ENCODE measurements at places on chromosomes 6 and 20.

DNA sequence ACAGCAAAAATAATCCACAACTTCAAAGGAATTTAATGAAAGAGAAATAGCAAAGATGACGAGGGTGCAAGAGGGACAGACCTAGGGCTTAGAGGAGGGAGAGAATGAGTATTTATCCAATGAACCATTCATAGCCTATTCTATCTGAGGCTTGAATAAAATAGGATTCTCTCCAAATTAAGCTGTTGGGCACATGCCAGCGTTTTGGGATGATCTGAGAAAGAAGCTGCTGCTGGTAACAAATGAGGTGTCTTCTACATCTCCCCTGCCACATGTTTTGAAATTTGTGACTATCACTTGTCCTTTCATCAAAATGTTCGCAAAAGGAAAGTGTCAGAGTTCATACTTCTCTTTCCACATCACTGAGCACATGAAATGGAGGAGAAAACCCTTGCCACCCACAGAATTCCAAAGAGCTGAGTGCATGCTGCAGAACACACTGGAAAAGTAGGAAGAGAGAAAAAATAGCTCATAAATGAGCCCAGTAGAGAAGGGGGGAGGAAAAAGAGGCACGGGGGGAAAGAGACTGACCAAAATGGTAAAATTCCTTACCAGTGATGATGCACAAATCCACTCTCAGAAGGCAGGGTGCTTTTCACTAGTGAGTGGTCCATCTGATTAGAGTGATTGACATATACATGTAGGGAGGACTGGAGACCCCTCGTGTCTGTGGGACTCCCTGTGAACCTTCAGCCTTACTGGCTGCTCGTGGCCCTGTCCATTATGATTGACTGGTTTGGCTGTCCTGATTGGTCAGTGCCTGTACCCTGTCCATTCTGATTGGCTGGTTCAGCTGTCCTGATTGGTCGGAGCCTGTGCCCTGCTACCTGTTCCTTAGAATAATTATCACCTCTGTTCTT lies 180.5 kb downstream of the OGFRL1 start:
- no peak for DNase-seq

DNA sequence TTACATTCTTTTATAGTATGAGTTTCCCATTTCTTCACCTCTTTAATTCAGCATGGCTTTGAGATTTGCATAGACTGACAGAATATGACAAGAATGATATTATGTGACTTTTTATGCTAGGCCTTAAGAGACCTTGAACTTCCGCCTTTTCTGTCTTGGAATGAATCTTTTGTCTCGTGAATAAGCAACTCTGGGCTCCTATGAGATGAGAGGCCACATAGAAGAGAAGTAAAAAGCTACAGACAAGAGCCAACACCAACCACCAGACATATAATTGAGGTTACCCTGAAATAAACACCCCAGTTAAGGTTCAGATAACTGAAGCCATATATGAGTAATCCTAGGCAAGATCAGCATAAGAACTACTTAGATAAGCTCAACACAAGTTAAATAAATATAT lies 600.8 kb downstream of the MEI4 start:
- DNase-seq, result no peak

- no peak for DNase-seq
These were observed 9.1 kb downstream of the BCAS1 start for GRCh38 chr20:54061101-54061881.

DNA sequence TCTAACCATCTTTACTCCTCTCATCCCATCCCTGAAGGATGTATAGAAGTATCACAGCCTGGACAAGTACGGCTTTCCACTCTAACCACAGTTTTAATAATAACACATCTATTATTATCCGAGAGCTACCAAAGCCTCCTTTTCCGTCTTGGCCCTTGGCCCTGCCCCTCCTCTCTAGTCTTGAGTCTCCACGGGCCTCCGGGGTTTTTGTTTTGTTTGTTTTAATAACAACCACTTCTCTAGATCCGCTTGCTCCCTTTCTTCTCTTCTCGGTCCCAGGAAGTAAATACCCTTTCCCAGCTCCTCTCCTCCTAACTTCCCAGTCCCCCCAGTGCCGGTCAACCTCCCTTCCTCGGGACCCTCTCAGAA lies 661 bp downstream of the LCA5 start:
- no peak for DNase-seq

DNA sequence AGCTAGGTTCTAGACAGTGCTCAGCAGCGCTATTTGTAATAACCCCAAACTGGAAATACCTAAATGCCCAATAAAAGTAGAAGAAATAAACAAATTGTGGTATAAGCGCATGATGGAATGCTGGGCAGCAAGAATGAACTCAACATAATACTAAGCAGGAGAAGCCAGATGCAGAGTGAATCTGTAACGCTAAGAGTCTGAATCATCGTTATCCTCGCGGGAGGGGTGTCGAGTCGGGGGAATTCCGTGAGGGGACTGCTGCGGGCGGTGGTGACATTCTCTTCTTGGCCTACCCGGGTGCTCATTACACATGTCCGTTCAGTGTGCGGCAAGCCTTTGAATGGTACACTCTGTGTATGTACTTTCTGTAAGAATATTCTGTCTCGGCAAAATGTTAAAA lies 83.7 kb downstream of the SULF2 start:
- DNase-seq, result no peak

DNA sequence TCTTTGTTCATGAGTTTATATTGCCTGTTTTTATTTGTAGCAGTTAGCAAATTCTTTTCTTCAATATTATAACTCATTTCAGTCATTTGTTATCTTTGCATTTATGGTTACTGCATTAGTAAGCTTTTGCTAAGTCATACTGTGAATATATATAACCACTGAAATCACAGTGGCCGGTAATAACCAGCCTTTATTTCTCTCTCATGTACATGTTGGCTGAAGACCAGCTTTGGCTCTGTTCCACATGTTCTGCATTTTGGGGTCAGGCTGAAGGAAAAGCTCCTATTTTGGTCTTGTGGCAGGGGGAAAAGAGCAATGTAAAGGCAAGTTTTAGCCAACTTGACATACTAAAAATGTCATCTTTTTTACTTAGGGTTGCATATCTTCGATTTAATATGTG lies 276.3 kb downstream of the BCKDHB start:
- no peak for DNase-seq

GRCh38 chr20:63119963-63120807 lies 95.7 kb downstream of the YTHDF1 start:
- no peak for DNase-seq

DNA sequence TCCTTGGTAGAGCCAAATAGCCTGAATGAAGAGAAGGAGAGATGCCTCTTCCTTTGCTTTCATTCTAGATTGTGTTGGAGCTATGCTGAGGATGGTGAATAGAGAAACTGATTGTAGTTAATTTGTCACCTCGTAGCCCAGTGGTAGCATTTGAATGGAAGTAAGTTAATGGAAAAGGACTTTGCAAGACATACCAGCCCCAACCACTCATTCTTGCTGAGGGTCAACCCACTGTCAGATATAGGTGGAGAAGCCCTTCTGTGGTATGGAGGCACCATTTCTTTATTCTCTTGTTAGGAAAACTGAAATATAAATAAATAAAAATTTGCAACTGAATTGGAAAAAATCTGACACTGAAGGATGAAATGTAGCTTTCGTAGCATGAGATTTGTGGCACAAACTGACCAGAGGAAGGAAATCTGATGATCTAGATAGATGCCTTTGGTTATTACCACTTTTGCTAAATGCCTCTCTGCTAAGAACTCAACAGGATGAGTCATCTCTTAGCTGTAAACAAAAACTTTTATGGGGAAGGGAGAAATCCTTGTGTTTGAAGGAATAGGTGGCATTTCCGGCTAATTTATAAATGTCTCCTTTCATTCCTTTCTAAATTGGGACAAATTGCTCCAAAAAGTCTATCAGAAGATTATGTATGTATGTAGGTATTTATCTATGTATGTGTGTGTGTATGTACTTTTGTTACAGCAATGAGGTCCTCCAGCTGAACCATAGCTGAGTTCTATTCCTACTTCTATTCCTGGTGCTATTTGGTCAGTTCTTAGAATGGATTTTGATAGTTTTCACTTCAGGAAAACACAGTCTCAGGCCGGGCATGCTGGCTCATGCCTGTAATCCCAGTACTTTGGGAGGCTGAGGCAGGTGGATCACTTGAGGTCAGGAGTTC lies 76.5 kb upstream of the SUPT3H start:
- DNase-seq, result no peak

DNA sequence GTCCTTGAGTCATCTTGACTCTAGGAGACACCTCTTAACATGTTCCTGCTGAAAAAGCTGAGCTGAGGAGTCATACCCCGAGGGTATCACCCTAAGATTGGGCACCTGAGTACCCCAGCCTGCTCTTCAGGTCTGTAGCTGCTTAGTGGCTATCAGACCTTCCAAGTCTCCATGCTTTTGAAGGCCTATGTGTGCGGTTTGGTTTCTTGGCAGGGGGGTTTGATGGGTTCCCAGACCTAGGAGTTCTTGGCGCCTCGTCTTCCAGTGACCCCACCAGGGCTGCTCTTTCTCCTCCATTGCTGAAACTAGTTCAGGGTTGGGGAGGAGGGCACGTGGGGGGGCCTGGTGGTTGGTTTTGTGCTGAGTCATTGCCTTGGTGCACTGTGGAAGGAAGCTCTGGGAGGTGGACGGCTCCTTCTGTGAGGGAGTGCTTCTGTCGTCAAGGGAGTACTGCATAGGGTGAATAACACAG lies 20.1 kb downstream of the IGF2R start:
- no peak for DNase-seq

DNA sequence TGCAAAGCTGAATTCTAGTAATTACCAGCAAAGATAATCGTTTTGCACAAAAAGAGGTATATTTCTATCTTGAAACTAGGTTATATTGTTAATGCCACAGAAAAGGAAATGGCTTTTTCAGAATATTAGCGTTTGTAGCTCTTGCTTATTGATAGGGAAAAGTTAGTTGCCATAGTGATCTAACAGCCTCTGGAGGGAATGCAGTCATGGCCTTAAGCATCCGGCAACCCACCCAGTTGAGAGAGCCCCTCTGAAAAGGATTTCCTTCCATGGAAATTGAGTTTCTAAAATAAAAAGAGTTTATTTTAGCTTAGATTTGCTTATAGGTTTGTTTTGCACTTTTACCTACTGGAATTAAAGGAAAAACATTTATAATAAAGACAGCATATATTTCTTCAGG lies 224.5 kb downstream of the BCKDHB start:
- no peak for DNase-seq

- DNase-seq, result no peak
These were observed 20.0 kb downstream of the SPAG4 start for GRCh38 chr20:35635652-35636051.

DNA sequence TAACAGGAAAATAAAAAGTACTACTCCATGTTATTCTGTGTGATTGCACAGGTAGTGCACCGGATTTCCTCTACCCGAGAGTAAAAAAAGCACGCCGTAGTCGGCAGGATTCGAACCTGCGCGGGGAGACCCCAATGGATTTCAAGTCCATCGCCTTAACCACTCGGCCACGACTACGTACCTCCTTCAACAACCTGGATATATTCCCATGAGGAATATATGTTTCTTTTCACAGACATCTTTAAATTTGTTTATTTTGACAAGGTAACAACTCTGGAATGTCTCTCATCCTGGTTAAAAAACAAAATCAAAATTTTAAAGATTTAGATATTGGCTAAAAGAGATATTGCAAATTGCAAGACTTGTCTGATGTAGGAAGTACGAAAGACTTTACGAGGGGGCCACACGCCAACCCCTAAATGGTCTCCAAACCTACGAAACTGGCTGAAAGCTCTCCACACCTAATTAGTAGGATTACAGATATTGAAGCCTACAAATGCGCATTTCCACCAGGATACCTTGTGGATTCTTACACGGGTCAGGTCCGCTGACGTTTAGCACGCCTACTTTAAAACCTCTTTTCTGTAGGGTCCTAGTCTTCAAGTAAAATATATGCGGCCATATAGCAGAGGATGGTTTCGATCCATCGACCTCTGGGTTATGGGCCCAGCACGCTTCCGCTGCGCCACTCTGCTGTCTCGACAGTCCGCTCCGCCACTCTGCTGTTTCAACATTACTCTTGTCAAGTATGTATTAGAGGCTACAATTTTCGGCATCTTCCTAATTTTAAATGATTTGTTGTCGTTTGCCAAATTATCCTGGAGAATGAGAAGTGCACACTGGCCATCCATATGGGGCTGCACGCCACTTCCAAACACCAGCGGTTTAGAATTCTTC lies 52.2 kb upstream of the BTN3A2 start:
- DNase-seq, result peak; percentile 93

DNA sequence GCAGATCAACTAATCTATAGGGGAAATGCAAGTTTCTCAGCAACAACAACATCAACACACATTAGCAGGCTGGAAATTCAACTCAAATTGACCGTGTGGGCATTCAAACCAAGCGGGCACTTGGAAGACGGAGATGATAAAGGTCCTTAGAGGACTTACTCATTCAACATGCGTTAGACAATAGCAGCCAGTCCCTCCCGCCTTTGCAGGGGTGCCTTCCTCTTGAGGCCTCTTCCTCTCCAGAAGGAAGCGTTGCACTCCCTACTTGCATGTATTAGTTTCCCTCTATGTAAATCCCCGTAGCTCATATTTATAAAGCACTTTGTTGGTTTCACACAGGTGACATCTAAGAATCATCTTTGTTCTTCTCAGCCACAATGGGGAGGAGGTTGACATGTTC lies 300.8 kb upstream of the STXBP5 start:
- no peak for DNase-seq

DNA sequence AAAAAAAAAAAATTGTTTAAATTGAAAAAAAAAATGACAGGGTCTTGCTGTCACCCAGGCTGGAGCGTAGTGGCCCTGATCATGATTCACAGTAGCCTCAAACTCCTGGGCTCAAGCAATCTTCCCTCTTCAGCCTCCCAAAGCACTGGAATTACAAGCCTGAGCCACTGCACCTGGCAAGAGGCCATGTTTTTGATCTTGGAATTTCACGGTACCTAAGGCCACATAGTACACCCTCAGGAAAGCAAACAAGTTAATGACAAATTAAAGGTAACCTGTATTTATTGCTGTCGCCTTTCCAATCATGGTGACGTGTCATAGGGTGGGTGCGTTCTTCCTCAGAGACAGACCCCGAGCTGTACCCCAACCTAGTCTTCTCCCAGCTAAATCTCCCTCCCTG lies 79.2 kb downstream of the LINC00237 start:
- DNase-seq, result no peak

GRCh38 chr6:42239736-42240375 lies 22.2 kb upstream of the MRPS10 start:
- no peak for DNase-seq

- peak; percentile 76 for DNase-seq
These were observed 29.5 kb downstream of the MTHFD1L start for GRCh38 chr6:150894935-150895552.

Measured in DMS 273 treated with DMSO at 0.1 percent for 48 hours (cell line).